ENCODE measurements at places on chromosomes 11 and 22.

GRCh38 chr11:536841-537621 lies at the start of gene LRRC56:
LRRC56 (plus strand) TSS chr11:537527; CDS start chr11:540685, 3,158 bp downstream.
- peak; percentile 95 for DNase-seq

DNA sequence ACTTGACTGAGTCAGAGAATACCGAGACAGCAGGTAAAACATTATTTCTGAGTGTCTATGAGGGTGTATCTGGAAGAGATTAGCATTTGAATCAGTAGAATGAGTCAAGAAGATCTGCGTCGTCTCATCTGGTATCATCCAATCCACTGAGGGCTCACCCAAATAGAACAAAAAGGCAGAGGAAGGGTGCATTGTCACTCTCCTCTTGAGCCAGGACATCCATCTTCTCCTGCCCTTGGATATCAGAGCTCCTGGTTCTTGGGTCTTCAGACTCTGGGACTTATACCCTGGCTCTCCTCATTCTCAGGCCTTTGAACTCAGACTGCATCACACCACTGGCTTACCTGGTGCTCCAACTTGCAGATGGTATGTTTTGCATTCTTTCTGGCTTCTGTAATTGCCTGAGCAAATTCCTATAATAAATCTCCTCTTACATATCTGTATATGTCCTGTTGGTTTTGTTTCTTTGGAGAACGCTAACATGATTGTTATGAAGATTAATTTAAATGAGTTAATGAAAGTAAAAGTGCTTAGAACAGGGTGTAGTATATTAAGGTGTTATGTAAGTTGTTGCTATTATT lies 49.3 kb downstream of the ME3 start:
- DNase-seq, result no peak

DNA sequence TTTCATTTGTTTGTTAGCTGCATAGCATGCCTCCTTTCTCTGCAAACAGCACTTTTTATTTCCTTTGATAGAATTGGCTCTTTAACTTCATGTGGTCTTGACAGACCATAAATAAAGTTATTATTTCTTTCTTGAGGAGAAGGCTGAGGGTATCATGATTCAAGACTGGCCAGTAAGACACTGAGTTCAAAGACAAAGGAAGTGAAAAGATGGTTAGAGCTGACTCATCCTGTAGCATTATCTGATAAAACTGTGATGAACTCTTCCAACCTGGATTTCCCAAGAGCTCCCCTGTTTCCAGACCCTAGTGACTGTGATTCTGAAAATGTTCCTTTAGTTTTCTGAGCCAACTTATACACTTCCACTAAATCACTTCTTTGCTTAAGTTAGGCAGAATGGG lies 179.3 kb upstream of the FAT3 start:
- DNase-seq, result no peak

- DNase-seq, result no peak
Measured at GRCh38 chr22:39296981-39297489, 22.4 kb downstream of the RPL3 start.

DNA sequence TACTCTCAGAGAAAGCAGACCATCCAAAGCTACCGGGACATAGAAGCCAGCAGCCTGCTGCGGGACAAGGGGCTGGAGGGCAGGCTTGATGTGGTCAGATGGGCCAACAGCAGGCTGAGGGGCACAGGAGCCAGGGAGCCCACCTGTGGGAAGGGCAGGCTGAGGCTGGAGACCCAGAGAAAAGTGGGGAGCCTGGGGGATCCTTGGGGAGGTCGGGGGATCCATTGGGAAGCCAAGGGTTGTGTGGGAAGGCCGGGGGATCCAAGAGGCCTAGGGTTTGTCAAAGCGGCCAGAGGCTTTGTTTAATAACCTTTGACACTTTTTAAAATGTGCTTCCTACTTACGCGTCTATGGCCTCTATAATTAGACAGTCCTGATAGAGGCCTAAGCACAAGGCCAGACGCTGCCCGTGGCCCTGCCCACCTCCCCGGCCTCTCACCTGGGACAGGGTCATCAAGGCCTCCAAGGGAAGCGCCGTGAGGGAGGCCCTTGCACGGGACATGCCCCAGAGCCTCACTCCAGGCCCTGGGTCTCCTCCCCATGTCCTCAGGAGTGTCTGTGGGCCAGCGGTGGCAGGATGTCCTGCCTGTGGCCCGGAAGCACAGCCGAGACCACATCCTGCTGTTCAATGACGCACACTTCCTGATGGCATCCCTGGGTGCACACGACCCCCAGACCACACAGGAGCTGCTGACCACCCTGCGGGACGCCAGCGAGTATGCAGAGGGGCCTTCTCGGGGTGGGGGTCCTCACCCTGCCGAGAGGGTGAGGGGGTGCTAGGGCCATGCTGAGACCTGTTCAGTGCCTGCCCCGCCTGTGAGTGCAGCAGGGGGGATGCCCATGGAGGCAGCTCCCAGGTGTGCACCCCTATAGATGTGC lies 8.6 kb upstream of the GTSE1 start:
- DNase-seq, result peak; percentile 42

- DNase-seq, result no peak
Measured at GRCh38 chr22:22048318-22048942, 65.8 kb upstream of the TOP3B start.

DNA sequence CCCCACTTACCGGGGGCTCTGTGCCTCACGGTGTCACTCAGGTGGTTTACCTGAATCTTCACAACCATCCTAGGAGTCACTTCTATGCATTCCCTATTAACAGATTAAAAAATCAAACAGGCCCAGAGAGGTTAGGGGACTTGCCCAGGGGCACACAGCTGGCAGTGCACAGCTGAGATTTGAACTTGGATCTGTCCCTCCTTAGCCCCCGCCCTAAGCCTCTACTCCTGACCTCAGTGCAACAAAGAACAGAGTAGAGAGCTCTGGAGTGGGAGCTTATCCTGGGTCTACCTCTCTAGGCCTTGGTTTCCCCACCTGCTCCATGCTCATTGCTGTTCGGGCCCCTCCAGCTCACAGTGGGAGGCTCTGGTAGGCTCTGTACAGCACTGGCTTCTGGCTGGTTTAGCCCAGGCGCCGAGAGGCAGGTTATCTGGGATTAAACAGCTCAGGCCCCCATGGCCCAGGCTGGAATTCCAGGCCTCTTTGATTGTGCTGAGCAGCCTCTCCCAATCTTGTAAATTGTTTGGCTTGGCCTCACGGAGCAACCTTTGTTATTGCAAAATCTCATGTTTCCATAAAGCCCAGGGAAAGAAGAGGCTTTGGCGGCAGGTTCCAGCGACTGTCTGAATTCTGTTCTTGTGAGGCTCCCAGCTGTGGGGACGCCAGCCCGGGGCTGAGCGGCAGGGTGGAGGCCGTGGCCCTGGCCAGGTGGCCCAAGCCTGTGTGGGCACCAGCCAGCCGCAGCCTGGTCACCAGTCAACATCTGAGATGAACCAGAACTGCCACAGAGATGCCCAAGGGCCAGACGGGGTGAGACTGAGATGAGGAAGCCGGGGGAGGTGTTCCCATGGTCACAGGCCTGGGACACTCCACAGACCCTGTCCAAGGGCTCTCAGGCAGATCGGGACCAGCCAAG lies 28.9 kb upstream of the SHISAL1 start:
- DNase-seq, result no peak

GRCh38 chr22:29701155-29701999 lies 18.4 kb upstream of the CABP7 start:
- DNase-seq, result no peak

DNA sequence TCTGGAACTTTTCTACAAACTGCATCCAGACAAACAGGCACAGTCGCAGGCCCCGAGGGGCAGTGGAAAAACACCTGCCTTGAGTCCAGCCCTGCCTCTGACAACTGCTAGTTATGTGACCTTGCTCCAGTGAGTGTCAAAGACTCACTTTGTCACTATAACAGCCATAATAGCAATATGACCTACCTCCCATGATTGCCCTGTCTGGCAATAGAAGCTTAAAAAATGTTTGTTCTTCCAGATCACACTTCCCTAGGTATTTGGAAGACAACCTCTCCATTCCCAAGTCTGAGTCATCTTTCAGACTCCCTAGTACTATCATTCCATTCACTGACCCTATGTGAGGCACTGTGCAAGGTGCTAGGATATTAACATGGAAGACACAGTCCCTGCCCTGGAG lies 74.5 kb downstream of the RPL27A start:
- no peak for DNase-seq

- DNase-seq, result no peak
Measured at GRCh38 chr11:128796270-128796669, 70.8 kb downstream of the KCNJ1 start.

GRCh38 chr22:49437956-49438355 lies 389.7 kb downstream of the BRD1 start:
- DNase-seq, result no peak

DNA sequence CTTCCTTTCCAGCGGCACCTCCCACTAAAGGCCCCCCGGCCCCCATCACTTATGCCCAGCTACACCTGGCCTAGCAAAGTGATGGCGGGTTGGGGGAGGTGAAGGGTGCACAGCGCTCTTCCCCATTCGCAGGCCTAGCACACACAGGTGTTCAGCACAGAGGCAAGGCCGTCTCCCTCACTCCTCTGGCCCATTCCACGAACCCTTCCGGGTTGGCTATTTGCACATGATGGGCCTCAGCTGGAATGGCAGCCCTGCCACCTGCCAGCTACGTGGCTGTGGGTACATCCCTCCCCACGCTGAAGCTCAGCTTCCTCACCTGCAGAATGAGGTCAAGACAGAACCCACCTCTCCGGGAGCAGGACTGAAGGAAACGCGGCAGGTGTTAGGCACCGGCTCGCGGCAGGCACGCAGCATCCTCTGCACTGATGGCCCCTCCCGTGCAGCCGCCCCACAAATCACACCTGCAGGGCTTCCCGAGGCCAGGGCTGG lies 4.8 kb downstream of the KIAA0930 start:
- DNase-seq, result no peak

DNA sequence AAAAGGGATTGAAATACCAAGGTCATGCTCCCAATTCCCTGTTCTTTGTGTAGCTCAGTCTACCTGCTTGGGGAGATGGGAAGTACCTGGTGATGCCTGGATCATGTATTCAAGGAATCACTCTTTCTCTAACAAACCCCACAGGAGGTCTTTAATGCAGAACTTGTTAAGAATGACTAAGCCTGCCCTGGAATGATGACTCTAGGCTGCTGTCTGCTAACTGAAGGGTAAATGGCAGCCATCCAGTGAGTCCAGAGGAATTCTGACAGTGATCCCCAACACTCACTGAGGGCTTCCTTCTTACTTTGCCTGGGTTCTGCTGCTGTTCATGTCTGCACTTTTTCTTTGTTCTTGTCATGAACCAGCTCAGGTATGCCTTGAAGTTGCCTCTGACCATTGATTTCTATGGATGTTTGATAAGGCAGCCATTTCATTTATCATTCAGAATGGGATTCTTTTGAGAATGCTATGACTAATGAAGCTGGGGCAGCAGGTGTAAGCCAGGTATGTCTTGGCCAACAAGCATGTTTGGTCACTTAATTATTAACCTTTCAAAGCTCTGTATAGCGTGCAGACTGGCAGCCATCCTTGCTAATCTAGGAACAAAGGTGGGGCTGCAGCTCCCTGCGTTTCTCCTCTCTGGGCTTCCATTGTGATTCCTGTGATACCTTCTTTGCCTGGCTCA lies 11.4 kb downstream of the PRSS23 start:
- no peak for DNase-seq

GRCh38 chr11:41283191-41283930 lies 176.1 kb downstream of the LRRC4C start:
- no peak for DNase-seq

DNA sequence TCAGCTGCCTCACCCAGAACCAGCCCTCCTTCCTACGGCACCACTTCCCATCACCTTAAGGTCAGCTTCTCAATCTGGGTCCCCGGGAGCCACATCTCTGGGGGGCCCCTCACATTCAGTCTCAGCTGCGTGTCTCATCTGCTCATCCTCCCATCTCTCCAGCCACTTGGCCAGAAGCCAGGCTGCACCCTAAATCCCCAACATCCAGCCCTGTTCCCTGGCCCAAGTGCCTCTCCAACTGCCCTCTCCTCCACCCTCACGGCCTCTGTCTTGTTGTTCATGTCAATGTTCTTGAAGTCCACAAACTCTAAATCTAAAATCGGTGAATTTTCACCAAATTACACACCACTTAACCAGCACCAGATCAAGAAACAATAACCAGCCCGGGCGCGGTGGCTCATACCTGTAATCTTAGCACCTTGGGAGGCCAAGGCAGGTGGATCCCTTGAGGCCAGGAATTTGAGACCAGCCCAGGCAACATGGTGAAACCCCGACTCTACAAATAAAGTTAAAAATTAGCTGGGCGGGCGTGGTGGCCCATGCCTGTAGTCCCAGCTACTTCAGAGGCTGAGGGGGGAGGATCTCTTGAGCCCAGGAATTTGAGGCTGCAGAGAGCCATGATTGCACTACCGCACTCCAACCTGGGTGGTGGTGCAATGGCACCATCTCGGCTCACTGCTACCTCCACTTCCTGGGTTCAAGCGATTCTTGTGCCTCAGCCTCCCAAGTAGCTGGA lies 33.7 kb downstream of the A4GALT start:
- DNase-seq, result no peak

GRCh38 chr11:119533921-119534736 lies 111.2 kb upstream of the THY1 start:
- DNase-seq, result peak; percentile 47

- DNase-seq, result no peak
Measured at GRCh38 chr22:46537225-46537945, at the start of gene CELSR1. CELSR1 (minus strand) TSS chr22:46537620; CDS start chr22:46537170, 450 bp downstream.

DNA sequence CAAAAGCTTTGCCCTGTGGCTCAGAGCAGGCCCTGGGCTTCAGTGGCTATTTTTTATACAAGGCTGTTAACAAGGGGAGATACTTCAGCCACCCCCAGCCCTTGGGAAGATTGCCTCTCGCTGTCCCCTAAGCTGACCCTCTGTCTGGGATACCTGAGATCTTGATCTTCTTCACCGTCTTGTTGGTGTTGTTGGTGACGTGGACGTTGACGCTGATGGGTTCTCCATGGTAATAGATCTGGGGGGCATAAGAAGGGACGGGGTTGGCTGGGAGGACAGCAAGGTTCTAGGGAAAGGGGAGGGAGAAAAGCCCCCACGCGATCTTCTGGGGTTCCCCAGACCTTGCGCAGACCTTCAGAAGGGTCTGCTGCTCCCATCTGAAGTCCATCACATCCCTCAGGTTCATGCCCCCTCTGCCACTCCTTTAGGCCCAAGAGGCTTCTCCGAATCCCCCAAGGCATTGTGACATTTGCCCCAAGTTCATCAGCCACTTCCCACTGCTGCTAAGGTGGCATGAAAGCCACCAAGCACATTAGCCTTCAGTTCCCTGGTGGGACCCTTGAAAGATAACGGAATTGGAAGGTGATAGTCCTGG lies 36.7 kb downstream of the TPBGL start:
- DNase-seq, result no peak

Measured in effector memory CD8-positive, alpha-beta T cell (primary cell).